Suppressor macrophage treated with lipopolysaccharide for 4 hours (primary cell): ENCODE measurements at places on chromosomes 3 and 15.

- DNase-seq = no peak
Measured at GRCh38 chr15:91890614-91891013, 37.1 kb downstream of the SLCO3A1 start.

GRCh38 chr3:46266598-46266997, 24.3 kb downstream of the CCR3 start:
- peak; percentile 45 for DNase-seq

- DNase-seq = no peak
Measured at GRCh38 chr3:101758224-101758623, 20.8 kb upstream of the NXPE3 start.

GRCh38 chr15:28125673-28126651, 26.8 kb upstream of the OCA2 start:
- peak; percentile 80 for DNase-seq

DNA sequence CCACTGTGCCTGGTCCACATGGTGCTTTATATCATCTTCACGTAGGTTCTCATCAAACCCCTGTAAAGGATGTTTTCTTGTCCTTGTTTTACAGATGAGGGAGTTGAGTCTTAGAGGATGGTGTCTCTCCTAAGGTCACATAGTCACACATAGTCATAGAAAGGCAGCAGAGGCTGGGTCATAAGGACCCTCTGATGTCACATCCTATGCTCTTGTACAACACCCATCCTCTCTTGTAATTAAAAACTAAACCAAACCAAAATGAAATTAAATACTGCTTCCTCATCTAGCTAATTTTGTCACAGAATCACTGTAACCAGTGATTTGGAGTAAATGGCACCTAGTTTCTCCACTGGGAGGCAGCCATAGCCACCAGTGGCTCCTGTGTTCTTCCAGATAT, 21.8 kb upstream of the ATP1B3 start:
- peak; percentile 30 for DNase-seq

DNA sequence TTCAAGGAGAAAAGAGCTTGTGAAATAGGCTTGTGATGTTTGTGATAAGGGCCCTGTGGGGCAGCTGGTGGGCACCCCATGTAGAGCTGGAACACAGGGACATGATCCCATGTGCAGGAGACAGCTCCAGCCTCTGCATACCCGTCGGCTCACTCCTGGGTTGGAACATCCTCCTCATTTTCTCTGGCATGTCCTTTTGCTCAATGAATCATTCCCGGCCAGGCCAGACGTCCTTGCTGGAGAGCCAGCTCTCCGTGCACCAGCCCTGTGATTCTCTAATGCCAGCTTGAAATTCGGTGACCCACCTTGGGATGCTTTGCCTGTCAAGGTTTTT, 77.3 kb downstream of the SMAD3 start:
- DNase-seq = no peak

DNA sequence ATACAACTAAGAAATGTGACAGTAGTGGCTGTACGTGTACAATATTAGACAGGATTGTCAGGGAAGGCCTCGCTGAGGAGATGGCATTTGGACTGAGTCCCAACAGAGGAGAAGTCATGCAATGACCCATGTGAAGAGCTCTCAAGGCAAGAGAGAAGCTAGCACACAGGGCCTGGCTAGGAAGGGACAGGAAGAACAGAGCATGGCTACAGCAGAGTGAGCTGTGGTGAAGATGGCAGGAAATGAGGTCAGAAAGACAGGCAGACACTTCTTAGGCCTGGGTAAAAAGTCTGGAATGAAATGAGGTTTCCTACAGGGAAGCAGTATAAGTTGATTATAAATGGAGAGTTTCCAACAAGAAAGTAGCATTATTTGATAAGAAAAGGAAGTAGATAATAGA, 33.2 kb upstream of the LEKR1 start:
- DNase-seq = no peak

DNA sequence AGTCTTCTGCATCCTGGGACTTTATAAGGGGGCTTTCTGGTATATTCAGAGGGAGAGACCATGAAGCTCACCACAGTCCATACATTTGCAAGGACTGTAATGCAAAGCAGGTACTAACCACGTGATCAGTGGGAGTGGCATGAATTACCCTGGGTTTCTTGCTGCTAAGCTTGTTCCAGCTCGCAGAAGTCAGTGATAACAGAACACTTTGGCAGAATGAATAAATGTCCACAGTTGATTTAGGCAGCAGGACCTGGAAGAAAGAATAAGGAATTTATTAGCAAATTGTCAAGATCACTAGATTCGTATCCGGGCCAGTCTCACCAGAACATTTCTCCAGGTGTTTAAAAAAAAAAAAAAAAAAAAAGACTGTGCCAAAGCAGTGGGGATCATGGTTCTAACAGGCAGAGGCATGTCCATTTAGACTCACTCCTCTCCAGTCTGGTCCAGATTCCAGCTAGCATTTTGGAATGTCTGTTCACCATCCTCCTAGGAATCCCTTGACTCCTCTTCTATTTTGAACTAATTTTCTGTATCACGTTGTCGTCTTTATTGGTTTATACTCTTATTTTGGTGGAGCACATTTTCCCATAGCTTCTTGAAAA, 24.5 kb downstream of the HHLA2 start:
- DNase-seq = no peak
